Activated T-helper 2 cell treated with anti-CD3 and anti-CD28 coated beads, Interferon-gamma antibody, Interleukin-2, Interleukin-4, amounts not matched to agents 10 μg/mL and 5 μg/mL and 100 μg/mL, durations not matched to agents 14 hours and 24 hours and 36 hours (primary cell): ENCODE measurements at places on chromosomes 3 and 15.

DNA sequence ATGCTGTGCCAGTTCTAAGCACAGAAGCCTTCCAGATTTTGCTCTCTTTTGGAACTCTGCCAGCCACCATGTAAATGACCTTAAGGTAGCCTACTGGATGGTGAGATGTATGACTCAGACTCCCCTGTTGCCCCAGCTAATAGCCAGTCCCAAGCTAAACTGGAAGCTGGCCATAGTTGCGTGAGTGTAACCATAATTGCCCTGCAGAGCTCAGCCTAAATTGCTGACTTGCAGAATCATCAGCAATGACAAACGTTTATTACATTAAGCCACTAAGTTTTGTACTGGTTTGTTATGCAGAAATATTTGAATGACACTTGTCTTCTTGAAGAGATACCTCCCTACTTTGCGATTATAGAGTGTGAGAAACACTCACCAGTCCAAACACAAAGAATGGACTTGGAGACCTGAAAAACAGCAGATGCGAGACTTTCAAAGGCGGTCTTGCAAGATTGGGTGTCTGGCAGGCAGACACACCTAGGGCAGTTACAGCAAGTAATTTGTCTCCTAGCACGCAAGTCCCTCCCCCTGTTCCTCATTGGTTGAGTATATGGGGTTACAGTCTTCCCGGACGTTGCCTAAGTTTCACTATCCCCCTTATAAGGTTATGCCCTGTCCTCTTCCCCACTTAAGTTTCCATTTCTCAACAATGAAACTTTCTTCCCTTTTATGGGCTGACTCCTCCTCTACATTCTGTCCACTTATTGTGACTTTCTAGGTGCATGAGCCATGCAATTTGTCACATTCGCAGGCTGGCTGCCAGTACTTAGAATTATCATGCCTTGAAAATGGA lies 83.6 kb upstream of the XCR1 start:
- DNase-seq: no peak

GRCh38 chr3:123683505-123684154 lies 98.8 kb upstream of the HACD2 start:
- DNase-seq: no peak

- no peak for DNase-seq
These were observed 96.3 kb upstream of the P2RY1 start for GRCh38 chr3:152738656-152739055.

DNA sequence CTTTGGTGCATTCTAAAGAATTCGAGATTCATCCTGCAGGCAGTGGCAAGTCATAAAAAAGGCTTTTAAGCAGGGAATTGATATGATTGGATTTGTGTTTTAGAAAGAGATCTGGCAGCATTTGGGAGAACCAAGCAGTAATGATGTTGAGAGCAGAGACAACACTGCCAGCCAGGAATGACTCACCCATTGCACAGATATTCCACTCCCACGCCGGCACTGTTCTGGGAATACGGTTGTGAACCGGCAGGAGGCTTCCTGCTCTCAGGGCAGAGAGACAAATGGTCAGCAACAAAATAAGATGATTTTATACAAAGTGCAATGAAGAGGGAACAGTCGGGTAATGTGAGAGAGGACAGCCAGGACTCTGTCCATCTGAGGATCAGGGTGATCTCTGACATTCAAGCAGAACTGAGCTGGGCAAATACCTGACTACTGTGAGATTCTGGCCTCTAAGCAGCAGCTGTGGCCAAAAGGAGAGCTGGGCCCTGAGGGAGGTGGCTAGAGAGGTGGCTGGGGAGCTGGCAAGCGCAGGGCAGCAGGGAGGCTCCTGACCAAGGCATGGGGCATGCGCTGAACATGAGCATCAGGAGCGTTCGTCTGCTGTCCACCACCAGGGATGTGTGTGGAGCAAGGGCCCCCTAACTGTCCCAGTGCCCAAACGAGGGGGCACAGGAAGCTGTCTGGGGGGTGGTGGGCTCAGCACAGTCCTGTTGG lies 56.1 kb upstream of the PLXNA1 start:
- DNase-seq: no peak

GRCh38 chr3:106120356-106120755 lies 251.5 kb upstream of the CBLB start:
- DNase-seq: no peak

DNA sequence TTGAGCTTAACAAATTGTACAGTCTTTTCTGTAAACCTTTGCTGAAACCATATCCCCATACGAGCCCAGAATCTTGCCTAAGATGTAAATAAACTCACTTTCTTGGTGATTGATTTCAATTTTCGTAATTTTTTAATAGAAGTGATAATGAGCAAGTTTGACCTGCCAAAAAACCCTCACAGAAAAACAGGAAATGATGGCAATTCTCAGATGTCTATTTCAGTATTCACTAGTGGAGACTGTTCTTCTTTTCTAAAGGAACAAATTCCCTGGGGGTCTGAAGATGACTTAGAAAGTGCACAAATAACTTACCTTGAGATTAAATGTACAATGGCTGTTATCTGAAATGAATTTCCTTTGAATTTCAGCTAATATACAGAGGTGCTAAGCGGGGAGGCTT lies 116.5 kb upstream of the CMC1 start:
- no peak for DNase-seq

DNA sequence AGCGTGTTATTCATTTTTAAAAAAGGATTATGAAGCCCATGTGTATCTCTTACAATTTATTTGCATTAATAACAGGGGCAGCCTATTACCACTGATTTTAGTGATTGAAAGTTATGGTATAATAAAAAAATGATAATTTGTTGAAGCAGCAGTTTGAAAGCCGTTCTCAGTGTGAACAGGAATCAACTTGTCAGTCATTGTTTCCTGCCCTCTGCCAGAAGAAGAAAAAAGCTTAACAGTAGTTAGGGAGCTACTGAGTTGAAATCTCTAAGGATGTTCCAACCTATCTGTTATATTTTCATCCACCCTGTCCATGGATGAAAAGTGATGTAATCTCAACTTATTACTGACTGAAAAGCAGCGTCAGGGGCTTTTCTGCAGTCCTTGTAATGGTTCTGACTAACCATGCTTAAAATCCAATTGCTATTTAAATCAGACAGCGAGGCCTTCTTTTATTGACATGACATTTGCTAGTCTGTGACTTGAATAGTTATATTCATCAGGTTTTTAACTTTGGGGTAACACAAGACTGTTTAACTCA lies 486.7 kb downstream of the ROBO2 start:
- DNase-seq: no peak

- no peak for DNase-seq
These were observed 322.8 kb downstream of the RAP2B start for GRCh38 chr3:153484842-153485241.

DNA sequence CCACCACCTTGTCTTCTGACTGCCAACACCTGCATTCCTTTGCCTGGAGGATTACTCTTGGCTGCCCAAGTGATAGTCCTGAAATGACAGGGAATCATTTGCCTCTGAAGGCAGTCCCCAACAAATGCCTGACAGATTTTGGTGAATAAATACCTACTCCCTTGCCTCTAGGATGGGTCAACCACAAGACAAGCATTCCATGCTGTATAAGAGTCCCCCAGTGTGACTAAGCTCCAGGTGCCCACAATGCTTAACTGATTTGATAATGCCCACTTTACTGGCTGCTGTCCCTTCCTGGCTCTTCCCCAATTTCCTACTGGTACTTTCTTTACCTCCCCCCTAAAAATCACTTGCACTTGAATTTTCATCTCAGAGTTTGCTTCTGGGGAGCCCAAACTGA lies 14.8 kb downstream of the THRB start:
- no peak for DNase-seq

- no peak for DNase-seq
These were observed 69.0 kb upstream of the THBS1 start for GRCh38 chr15:39511916-39512260.

- DNase-seq: no peak
These were observed 453.1 kb downstream of the GBE1 start for GRCh38 chr3:81308306-81308705.

DNA sequence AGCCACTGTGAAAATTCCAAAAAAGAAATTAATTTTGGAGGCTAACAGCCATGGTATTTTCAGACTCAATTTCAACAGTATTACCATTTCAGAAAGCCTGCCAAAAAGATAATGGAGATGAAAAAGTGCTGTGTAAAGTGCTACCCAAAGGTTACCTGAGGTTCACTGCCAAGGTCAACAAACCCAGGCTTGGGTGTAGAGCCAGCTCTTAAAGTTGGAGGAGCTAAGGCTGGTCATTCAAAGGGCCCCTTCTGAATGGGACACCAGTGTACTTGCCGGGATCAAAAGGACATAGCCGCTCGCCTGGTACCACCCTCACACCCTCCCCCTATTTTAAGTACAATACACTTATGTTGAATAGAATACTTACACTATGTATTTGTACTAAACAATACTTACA lies 64.5 kb downstream of the ETV5 start:
- DNase-seq: no peak

DNA sequence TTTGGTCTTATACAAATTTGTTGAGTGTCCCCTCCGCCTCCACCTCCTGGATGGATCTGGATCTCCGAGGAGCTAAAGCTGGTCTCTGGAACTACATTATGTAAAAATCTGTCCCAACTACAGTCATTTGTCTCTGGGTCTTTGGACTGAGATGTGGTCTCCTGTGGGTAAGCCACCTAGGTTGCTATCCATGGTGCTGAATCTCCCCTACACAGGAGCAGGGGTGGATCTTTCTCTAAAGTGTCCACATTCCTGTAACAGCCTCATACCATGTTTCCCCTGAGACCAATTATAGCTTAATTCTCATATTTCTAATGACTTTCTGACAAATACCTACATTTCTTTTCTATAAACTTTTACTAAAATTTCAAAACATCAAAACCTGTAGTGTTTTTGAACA lies 625.8 kb downstream of the TAFA4 start:
- no peak for DNase-seq

DNA sequence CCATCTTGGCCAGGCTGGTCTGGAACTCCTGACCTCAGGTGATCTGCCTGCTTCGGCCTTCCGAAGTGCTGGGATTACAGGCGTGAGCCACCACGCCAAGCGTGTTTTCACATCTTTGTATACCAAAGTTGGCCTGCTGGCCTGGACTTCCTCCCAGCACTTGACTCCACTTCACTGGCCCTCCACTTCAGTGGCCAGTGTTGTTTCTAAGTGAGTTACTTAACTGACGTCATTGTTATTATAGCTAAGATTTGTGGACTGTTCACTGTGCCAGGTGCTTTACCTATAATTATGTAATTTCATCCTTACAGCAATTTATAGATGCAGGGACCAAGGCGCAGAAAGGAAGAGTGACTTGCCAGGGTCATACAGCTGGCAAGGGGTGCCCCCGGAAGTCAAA lies 52.0 kb downstream of the HRH1 start:
- no peak for DNase-seq

DNA sequence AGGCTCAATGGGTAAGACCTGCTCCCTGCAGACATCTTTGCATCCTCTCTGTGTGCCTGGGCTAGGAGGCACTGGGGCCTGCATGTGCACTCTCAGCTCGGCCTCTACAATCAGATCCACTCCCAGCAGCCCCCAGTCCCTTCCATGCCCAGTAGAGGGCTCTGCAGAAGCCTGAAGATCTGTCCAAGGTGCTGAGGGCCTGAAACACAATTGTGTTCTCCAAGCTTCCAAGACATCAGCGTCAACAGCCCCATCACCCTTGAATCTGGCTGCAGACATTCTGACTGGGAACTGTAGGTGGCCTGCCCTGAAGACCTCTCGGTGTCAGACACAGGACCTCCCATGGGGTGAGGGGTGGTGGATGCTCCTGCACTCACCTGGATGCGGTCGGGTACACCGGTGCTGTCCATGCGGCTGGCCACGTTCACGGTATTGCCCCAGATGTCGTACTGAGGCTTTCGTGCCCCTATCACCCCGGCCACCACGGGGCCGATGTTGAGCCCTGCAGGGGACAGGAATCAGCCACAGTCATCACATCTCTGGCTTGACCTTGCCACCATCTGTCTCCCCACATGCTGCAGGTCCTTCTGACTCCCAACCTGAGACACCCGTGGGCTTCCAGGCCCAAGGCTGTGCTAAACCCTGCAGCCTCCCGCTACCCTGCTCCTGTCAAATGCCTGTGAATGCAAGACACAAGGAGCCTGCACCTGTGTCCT lies 84.7 kb downstream of the SEC22A start:
- DNase-seq: peak; percentile 30

DNA sequence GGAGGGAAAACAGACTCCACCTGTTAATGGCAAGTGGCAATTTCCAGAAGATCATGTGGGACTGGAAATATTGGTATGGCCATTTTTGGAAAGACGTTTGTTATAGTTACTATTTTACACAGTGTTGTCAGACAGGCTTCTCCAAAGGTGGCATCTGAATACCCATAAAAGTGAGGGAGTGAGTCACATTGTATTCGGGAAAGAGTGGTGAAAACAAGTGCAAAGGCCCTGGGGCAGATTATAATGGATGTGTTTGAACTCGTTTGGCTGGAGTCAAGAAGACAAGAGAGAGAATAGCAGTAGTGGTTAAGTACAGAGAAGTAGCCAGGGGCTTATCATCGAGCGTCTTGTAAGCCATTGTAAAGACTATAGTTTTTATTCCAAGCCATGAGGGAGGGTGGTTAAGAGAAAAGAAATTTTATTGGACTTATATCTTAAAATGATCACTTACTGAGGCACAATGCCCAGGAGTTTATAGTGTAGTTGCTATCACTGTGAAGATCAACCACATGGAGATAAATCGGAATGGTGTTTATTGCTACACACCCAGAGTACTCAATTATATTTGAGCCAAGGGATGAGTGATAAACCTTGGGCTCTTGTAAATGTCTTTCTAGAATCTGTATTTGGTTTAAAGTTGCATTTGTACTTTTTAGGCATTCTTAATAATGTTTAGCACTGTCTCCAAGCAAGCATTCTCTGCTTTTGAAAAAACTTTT lies 212.8 kb upstream of the KBTBD8 start:
- no peak for DNase-seq

DNA sequence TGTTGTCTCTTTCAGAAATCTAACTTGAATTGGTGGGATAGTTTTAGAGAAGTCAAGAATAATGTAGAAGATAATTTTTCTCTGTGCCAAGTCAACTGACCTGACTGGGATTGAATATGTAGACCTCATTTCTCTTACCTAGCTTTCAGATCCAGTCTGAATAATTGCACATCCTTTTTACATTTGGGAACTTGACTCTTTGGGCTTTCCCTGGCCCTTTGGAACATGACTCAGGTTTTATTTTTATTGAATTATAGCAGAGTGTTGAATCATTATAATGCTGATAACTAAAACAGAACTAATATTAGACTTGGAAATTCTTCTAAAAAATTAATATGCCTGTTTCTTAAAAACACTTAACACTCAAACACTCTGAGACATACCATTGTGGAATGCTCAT lies 76.5 kb downstream of the PFN2 start:
- no peak for DNase-seq

- DNase-seq: no peak
These were observed 98.9 kb downstream of the LRIG1 start for GRCh38 chr3:66401675-66402491.

DNA sequence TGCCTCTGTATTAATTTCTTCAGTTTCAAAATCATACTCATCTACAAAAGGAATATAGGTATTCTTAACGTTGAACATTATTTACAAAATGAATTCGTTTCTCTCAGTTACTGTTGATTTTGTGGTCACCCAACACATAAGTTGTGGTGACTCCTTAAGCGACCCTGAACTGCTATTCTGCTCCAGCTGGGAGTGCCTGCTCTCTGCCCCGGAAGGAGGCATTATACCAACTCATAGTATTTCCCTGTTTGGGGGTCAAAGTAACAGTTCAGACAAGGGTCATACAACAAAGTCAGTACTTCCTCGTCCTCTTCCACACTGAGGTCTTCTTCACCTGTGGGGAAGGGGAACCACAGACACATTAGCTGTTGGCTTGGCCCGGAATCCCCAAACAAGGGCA lies 75.7 kb upstream of the FAM3D start:
- DNase-seq: no peak
